ENCODE measurements at places on chromosomes 7 and 10. TPM values are rescaled to one million over a fixed set of nuclear protein-coding genes. Genes with fewer than 3 reads are reported as not detected.
A peak's percentile ranks its signal among the peaks of the same experiment; 100 is the strongest.

GRCh38 chr10:47071891-47072290 is 160.7 kb downstream of the PTPN20 start:
- no peaks in the 10 kb centered on the region for H3K4me1 ChIP-seq
- no peaks in the 10 kb centered on the region for H3K36me3 ChIP-seq
- peaks cover 55% of the 10 kb centered on the region for H3K27me3 ChIP-seq
- no peak overlapping the region for H3K4me3 ChIP-seq

GRCh38 chr7:24572997-24573553 is at the start of gene PALS2:
TSS of gene PALS2 (plus strand) at chr7:24573452. CDS start at chr7:24623668, 50,216 bp downstream.
- peaks cover 44% of the 10 kb centered on the region for H3K27me3 ChIP-seq
- H3K27ac ChIP-seq: peak within 1 kb of the TSS; percentile 96
- H3K36me3 ChIP-seq: no peaks in the 10 kb centered on the region
- peak within 1 kb of the TSS; percentile 91 for H3K4me3 ChIP-seq
- peaks cover 21% of the 10 kb centered on the region for H3K4me1 ChIP-seq
- peak; percentile 75 for DNase-seq

- no peak overlapping the region for H3K4me3 ChIP-seq
- peaks cover 43% of the 10 kb centered on the region for H3K4me1 ChIP-seq
- no peak for DNase-seq
- no peak overlapping the region for H3K27ac ChIP-seq
- H3K27me3 ChIP-seq: no peaks in the 10 kb centered on the region
Measured at GRCh38 chr10:71974489-71975021, 10.4 kb downstream of the CHST3 start.

Gene PAX4
- total RNA-seq: 23.6 TPM

Measured in progenitor cell of endocrine pancreas (in vitro differentiated cells).